Fibroblast of gingiva (primary cell): ENCODE measurements at places on chromosomes 13 and 19.

DNA sequence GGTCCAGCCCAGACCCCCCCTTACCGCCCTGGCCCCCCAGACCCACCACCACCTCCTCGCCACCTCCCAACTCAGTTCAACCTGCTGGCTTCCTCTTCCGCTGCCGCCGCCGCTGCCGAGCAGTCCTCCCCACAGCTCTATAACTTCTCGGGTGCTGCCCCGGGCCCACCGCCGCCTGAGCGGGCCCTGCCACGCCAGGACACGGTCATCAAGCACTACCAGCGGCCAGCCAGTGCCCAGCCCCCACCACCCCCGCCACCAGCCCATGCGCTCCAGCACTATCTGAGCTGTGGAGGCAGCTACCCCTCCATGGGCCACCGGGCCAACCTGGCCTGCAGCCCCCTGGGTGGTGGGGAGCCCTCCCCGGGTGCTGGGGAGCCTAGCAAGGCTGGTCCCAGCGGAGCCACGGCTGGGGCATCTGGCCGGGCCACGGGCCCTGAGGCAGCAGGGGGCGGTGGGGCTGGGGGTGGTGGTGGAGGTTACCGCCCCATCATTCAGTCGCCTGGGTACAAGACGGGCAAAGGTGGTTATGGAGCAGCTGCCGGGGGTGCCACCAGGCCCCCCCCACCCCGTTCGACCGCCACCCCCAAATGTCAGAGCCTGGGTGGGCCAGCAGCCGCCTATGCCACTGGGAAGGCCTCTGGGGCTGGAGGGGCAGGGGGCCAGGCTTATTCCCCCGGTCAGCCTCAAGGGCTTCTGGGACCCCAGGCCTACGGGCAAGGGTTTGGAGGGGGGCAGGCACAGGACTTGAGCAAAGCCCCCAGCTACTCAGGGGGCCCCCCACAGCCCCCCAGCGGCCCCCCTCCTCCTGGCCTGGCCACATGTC, 4.2 kb downstream of the PRR12 start:
- no peak for DNase-seq

DNA sequence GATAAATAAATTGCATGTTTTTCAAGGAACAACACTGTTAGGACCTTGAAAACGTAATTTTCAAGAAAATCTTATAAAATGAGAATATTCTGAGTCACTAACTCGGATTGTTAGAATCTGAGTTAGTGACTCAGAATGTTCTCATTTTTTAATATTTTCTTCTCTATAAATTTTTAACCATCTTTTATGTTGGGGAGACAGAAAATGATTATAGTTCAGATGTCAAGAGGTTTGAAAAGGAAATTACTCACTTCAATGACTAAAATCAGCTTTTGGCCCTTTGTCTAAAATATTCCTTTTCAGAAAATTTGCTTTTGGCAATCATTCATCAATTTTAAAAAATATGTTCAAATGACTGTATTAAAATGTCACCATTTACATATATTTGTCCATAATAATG, 264.2 kb upstream of the EDNRB start:
- DNase-seq = no peak

- no peak for DNase-seq
Measured at GRCh38 chr13:57418067-57418677, 213.4 kb upstream of the PCDH17 start.

DNA sequence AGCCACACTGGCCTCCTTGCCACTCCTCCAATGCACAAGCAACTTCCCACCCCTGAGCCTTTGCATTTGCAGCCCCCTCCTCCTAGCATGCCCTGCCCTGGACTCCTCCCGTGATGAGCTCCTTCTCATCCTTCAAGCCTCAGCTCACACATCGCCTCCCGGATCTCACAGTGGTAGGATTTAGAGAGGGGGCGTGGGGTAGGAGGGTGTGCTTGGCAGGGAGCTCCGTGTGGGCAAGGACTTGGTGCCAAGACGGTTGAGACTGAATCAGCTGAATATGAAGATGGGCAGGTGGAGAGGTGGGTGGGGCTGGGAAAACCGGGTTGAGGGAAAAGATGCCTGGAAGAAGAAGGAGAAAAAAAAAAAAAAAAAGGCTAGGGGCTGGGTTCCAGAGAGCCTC, 48.4 kb upstream of the ZNRF4 start:
- DNase-seq = no peak

GRCh38 chr13:51935326-51936171, 73.8 kb downstream of the CCDC70 start:
- no peak for DNase-seq

DNA sequence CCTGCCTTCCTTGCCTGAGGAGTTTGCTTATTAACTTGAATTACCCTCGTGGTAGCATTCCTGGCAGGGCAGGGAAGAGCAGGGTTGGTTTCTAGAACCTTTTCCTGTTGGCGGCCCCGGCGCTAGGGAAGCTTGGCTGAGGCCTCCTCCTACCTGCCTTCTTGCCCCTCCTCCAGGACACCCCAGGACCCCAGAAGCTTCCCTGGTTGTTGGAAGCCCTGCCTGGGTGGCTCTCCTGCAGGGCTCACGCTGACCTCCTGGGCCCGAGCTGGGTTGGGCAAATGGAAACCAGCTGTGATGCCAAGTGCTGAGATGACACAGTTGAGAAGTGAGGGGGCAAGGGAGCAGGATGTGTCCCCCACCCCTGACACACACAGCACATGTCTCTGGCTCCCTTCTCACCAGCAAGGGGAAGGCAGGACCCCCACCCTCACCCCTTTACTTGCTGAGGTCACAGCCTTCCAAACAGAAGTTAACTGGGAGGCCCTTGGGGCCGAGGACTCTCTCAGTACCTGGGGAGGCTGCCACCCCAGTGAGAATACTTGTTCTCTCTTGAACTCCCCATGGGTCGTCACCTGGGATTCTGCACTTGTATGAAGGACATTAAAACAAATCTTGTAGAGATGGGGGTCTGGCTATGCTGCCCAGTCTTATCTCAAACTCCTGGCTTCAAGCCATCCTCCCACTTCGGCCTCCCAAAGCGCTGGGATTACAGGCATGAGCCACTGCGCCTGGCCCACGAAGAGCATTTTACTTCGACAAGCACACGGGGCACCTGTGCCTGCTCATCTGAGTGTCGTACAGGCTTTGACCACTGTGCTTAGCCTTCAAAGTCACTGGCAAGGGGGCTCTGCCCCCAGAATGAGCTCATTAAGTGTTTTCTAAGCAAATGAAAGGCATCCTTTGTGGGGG, 10.5 kb downstream of the CEBPA start:
- DNase-seq = no peak

GRCh38 chr19:751501-752341, 809 bp downstream of the MISP start:
- peak; percentile 69 for DNase-seq

DNA sequence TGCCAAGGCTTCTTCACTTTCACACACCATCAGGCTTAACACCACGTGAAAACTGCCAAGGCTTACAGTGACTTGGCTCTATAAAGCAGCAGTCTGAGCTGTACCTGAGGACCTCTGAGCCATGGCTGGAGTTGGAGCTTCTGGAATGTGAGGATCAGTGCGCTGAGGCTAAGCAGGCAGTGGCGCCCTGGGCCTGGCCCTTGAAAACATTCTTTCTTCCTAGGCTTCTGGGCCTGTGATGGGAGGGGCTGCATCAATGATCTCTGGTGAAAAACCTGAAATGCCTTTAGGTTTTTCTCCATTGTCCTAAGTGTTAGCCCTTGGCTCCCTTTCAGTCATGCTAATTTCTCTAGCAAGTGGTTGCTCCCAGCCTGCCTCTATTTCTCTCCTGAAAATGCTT, 192.5 kb upstream of the PCDH20 start:
- DNase-seq = no peak

- no peak for DNase-seq
Measured at GRCh38 chr13:40167327-40167726, 499.1 kb downstream of the FOXO1 start.

- DNase-seq = no peak
Measured at GRCh38 chr19:10516671-10517286, 468 bp downstream of the S1PR5 start.

- no peak for DNase-seq
Measured at GRCh38 chr13:100389617-100390016, 199.0 kb downstream of the GGACT start.

DNA sequence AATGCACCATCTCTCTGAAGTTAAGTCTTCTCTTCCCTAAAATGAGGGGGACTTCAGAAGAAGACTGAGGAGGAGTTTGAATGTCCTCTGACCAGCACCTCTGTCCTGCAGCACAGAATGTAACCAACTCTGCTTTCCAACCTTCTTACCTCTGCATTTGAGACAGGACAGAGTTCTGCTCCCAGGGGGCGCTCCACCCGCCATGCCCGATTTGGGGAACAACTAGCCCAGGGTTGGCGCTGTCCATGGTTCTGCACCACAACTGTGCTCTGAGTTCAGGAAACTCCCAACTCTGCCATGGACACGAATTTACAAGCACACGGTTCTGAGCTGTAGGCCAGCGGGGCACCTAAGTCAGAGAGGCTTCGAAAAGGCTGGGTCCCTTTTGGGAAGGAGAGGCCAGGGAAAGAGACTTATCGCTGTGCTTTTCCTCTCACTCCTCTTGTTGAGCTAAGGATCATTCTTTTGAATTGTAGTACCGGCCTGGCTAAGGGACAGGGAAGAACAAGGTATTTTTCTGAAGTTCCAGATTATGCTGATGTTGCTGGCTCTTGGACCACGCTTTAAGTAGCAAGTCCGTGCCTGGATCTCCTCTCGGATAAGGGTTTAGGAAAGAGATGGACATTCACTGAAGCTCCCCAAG, 22.2 kb downstream of the SIGLEC5 start:
- DNase-seq = peak; percentile 28

DNA sequence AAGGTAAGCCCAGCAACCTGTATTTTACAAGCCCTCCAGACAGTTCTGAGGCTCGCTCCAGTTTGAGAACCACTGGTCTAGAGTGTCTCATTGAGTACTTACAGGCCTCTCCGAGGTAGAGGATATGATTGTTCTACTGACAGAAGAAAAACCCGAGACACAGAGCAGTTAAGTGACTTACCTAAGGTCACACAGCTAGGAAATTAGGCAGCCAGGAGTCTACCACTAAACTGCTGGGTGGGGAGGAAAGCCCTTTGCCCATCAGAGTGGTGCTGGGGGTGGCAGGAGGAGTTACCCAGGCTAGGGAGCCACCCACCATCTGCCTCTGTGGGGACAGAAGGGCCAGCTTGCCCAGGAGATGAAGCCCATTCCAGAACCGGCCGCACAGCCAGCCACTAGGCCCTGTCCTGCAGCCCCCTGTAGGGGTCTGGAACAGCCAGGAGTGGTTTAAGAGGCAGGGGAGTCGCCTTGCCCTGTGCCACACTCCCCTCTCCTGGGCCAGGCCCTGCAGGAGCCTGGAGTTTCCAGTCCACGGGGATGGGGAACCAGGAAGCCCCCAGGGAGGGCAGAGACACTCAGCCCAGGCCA, 703 bp downstream of the RASGRP4 start:
- no peak for DNase-seq

DNA sequence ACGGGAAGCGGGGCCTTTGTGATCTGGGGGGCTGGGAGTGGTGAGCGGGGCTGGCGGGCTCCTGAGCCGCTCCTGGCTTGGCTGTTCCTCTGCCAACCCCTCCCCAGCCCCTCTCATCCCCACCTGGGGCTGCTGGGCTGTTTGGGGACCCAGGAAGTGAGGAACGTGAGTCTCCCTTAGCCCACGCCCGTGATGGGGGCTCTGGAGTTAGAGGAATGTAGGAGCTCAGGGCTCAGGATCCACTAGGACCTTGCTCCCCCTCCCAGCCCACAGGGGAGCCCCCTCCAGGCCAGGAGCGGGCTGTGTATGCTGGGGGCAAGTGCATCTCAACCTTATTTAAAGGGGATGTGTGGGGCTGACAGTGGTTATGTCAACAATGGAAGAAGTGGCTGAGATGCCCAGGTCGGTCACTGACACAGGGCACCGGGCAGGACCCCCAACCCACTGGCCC, 134.1 kb downstream of the URI1 start:
- DNase-seq = no peak

- DNase-seq = no peak
Measured at GRCh38 chr19:51586103-51586728, 15.1 kb downstream of the ZNF175 start.

GRCh38 chr13:76697288-76697687, 188.9 kb downstream of the KCTD12 start:
- DNase-seq = peak; percentile 3

- no peak for DNase-seq
Measured at GRCh38 chr19:30228113-30228834, 143.9 kb upstream of the ZNF536 start.

- DNase-seq = no peak
Measured at GRCh38 chr19:14840206-14840605, 5.2 kb upstream of the OR7A5 start.

DNA sequence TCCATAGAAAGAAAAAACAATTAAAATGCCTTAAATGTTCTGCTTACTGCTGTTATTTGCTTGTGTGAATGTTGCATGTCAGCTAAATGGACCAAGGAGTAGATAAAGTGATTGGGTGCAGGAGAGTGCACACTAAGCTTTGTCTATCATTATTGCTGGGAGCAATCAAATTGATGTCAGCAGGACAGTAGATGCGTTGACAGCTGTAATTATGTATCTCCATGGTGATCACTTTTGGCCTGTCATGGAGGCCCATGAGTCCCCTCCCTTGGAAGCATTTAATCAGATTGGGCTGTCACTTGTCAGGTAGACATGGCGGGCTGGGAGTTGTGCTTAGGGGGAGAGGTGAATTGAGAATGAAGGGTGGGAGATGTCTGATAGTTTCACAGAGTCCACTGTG, 215.3 kb downstream of the PCCA start:
- no peak for DNase-seq

GRCh38 chr19:1274852-1275259, 474 bp upstream of the FAM174C start:
- DNase-seq = no peak

DNA sequence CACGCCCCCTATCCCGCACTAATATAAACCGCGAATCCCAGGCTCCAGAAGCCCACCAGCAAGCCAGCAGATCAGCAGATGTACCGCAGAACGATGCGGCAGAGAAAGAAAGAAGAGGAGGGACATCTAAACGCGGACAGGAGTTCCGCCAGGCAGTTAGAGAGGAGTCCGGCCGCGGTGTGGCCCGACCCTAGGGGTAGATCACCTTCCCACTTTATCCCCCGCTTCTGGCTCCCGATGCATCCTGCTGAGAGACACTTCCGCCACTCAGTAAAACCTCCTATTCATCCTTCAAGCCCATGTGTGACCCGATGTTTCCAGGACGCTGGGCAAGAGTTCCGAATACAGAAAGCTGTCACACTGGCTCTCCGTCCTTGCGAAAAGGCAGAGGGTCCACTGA, 1046.8 kb downstream of the SLITRK5 start:
- no peak for DNase-seq

DNA sequence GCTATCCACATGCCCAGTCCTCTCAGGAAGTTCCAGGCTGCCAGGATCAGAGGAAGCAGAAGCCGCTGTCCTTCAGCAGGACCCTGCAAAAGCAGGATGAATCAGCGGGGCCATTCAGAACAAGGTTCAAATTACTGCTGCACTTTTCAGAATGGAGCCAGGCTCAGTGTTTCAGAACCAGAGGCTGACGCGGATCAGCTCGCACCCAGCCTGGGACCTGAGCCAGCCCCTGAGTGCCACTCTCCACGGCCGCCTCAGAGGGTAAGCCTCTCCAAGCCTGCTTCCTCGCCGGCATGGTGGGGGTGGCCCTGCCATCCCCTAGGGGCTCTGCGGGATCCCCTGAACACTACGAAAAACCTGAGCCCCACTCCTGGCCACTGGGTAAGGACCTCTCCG, 24.7 kb downstream of the RASA3 start:
- DNase-seq = peak; percentile 86
